A549 treated with GW870086 at 1 μM for 4 hours (cell line): ENCODE measurements at places on chromosomes 12 and 14. TPM values are rescaled to one million over a fixed set of nuclear protein-coding genes. Genes with fewer than 3 reads are reported as not detected.

Gene AMN
- total RNA-seq = 0.24 to 0.56 TPM (median 0.39 TPM) in 5 replicates

Gene CHFR
- total RNA-seq = 19.7 to 24.4 TPM (median 22.6 TPM) in 5 replicates

Gene MIP
- total RNA-seq = 0.14 TPM in 1 of 5 replicates, not detected in the others

Gene SCFD1
- 30.5 to 41.9 TPM (median 38.2 TPM) in 5 replicates for total RNA-seq

Gene KLHL42
- total RNA-seq = 15.0 to 21.5 TPM (median 19.8 TPM) in 5 replicates

Gene KRT79
- 0.09 to 0.20 TPM in 2 of 5 replicates, not detected in the others for total RNA-seq
